ENCODE measurements at places on chromosomes 7 and 10. TPM values are rescaled to one million over a fixed set of nuclear protein-coding genes. Genes with fewer than 3 reads are reported as not detected.

The PRPS1L1 gene
- total RNA-seq, result not detected

The CCDC6 gene
- total RNA-seq, result 19.0 TPM

The HABP2 gene
- not detected for total RNA-seq

The AMZ1 gene
- total RNA-seq, result 0.19 TPM

The ACSM6 gene
- total RNA-seq, result not detected

The PPP3CB gene
- 17.9 TPM for total RNA-seq

The OR6V1 gene
- not detected for total RNA-seq

The ZNF239 gene
- total RNA-seq, result 2.9 TPM

The SYT15 gene
- total RNA-seq, result 0.56 TPM

The NEUROD6 gene
- total RNA-seq, result not detected

The CYP26C1 gene
- total RNA-seq, result 0.47 TPM

The NET1 gene
- 18.2 TPM for total RNA-seq

The LIPN gene
- total RNA-seq, result not detected

The OR13A1 gene
- total RNA-seq, result not detected

The SLC25A40 gene
- 3.0 TPM for total RNA-seq

The TMEM229A gene
- total RNA-seq, result not detected

The CLRN3 gene
- total RNA-seq, result 0.09 TPM

The DYNC1I1 gene
- 0.54 TPM for total RNA-seq

The DKK1 gene
- total RNA-seq, result 86.2 TPM

The RAPGEF5 gene
- 142 TPM for total RNA-seq

The CUBN gene
- total RNA-seq, result 1.4 TPM

The AKR1D1 gene
- total RNA-seq, result not detected

The ADAM22 gene
- 0.38 TPM for total RNA-seq

The OPN4 gene
- total RNA-seq, result not detected

The AKR1C4 gene
- total RNA-seq, result not detected

The ZPBP gene
- not detected for total RNA-seq

The LRRC18 gene
- total RNA-seq, result not detected

The LBX1 gene
- not detected for total RNA-seq

The ACSL5 gene
- 12.6 TPM for total RNA-seq

The ZNF488 gene
- total RNA-seq, result 0.09 TPM

The WEE2 gene
- total RNA-seq, result not detected

The CPED1 gene
- 0.27 TPM for total RNA-seq

The MKI67 gene
- total RNA-seq, result 8.1 TPM

The TMEM26 gene
- 0.09 TPM for total RNA-seq

The ABCC2 gene
- 1.0 TPM for total RNA-seq

The TEX47 gene
- not detected for total RNA-seq

The GPRIN2 gene
- total RNA-seq, result not detected

The HHEX gene
- 32.8 TPM for total RNA-seq

The SLC29A3 gene
- 1.4 TPM for total RNA-seq

The NDUFB8 gene
- total RNA-seq, result 206 TPM

The PPP1R17 gene
- not detected for total RNA-seq

The PCLO gene
- 0.45 TPM for total RNA-seq

The VIPR2 gene
- total RNA-seq, result not detected

The SH2D4B gene
- 0.09 TPM for total RNA-seq

The TFEC gene
- 1.0 TPM for total RNA-seq

The GPR158 gene
- under 0.01 TPM for total RNA-seq
